ENCODE measurements at places on chromosomes 2 and 18.

DNA sequence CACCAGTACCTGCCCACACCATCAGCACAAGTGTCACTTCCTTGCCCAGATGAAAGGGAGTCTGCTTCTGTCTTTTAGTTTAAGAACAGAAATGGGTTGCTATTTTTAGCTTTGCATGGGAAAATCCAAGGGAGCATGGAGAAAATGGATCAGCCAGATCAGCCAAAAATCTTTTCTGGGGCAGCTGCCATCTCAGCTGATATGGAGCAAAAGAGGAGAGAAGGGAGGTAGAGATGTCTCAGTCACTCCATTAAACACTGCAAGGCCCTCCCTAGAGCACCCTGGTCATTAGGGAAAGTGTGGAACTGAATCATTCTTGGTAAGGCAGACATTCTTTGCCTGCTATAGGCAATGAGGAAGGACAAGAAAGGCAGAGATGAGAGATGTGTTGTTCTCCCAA lies 79.9 kb downstream of the CTAGE1 start:
- DNase-seq = no peak

DNA sequence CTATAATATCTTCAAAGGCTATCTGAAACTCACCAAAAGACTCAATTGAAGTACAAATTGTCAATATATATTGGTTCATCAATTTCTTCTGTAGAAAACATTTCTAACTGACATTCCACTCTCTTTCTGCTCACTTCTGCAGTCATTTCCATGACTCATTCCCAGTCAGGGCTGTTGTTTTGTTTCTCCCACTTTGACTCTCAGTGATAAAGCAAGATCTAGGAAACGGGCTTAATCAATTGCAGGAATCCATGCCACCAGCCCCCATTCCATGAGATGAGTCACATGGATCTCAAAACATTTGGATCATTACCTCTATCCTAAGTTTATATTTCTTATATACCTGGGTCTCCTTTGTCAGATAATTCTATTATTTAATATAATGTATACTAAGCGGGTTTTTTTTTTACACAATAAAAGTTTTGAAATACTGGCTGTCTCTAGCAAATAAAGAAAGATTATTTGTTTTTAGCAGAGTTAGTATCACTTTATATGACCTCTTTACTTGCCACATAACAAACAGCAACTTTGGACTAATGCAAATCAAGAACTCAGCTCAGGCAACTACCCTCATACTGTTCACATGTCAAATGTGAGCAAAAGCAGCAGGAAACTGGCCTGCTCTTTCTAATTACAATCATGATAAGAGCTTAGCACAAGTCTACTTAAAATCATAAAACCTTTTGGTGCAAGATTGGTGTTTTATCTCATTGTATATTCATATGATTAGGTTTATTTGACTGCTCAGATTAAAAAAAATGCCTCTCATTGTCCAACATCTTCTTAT lies 251.1 kb upstream of the PIK3C3 start:
- DNase-seq = no peak

DNA sequence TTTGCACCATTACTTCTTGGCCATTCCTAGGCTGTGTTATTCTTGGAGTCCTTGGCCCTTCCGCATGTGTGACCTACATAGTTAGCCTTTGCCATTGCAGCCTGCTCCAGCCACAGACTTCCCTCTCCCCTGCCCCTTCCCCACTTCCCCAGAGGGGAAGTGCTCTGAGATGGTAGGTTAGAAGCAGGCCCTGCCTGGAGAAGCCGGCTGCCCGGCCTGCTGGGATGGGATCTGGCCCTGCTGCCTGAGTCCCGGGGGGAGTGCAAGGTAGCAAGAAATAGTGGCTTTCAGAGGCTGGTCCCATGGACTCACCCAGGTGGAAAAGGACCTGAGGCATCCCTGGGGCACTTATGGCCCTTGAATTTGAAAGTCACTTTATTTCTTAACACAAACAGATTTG lies 28.4 kb upstream of the OTOF start:
- no peak for DNase-seq

- no peak for DNase-seq
Measured at GRCh38 chr2:178188466-178188865, 5.8 kb upstream of the OSBPL6 start.

GRCh38 chr18:3578621-3579020 lies 128.6 kb downstream of the TGIF1 start:
- no peak for DNase-seq

GRCh38 chr2:128686881-128687555 lies 368.4 kb upstream of the HS6ST1 start:
- no peak for DNase-seq

DNA sequence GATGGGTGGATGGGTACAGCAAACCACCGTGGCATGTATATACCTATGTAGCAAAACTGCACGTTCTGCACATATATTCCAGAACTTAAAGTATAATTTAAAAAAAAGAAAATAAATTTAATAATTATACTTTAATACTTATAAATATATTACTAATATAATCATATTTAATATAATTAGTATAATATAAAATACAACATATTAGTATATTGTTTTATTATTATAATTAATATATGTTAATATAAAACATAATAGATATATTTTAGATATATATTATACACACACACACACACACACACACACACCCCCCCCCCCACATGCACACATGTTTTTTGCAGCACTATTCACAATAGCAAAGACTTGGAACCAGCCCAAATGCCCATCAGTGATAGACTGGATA lies 29.8 kb downstream of the RPIA start:
- no peak for DNase-seq

- peak; percentile 43 for DNase-seq
Measured at GRCh38 chr2:179861027-179861415, 391 bp downstream of the ZNF385B start.

- peak; percentile 33 for DNase-seq
Measured at GRCh38 chr2:121196132-121196848, 88.7 kb downstream of the TFCP2L1 start.

DNA sequence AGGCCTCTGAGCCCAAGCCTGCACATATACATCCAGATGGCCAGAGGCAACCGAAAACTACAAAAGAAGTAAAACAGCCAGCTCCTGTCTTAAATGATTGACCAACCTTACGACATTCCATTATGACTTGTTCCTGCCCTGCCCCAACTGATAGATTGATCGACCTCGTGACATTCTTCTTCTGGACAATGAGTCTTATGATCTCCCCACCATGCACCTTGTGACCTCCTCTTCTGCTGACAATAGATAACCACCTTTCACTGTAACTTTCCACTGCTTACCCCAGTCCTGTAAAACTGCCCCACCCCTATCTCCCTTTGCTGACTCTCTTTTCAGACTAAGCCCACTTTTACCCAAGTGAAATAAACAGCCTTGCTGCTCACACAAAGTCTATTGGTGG lies 670.0 kb upstream of the PKDCC start:
- no peak for DNase-seq

- DNase-seq = no peak
Measured at GRCh38 chr2:101296371-101296770, 12.1 kb downstream of the RNF149 start.

GRCh38 chr18:41266616-41267015 lies 688.4 kb upstream of the PIK3C3 start:
- DNase-seq = no peak

DNA sequence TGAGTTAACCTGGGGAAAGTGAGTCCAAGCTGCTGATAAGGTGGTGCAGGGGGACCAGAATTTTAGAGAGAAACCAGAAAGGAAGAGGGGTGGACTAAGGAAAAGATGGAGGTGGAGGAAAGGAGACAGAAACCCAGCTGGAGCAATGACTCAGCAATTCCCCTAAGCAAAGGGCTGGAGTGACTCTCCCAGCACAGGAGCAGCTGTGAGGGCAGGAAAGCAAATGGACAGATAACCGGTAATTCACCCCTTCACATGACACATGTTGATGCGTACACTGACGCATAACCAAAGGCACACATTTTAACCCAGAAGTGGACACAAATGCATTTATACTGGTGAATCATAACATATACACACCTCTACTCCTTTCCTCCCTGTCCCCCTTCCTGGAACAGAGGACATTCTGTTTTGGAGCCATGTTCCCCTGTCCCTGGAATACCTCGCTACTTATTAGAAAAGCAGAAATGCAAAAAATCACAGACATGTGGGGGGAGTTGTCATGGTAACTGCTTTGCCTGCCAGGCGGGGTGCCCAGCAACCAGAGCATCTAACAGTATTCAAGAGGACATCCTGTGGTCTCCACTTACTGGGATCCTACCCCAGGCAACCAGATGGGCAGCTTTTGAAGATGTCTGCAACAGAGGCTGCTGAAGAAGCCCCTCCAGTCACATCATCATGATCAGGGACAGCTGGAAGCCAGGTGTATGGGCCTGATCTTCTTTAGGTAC lies 4.7 kb downstream of the CDK5R2 start:
- peak; percentile 77 for DNase-seq

GRCh38 chr2:136233298-136233697 lies 115.3 kb upstream of the CXCR4 start:
- no peak for DNase-seq

GRCh38 chr2:241258505-241259280 lies 56.8 kb downstream of the HDLBP start:
- no peak for DNase-seq

DNA sequence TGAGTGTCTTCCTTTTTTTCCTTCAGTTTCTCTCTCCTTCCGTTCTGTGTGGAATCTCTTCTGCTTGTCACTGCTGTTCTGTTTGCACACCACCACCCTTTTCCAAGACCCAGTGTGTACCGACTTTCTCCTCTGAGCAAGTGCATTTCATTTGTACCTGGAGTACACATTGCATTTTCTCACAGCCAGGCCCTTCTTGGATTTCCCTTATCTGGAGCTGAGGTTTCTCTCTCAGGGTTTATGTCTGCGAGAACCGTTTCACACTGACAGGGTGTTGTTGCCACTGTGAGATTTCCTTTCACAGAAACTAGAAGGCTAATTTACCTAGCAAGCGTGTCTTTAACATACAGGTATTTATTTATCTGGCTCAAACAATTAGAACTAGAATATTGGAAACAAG lies 26.2 kb downstream of the NCOA1 start:
- no peak for DNase-seq

GRCh38 chr2:7730449-7730848 lies 813.2 kb downstream of the RNF144A start:
- DNase-seq = no peak

GRCh38 chr2:177165061-177165583 lies 47.5 kb upstream of the HNRNPA3 start:
- DNase-seq = no peak

- DNase-seq = no peak
Measured at GRCh38 chr2:159090514-159091201, 122.2 kb downstream of the TANC1 start.

DNA sequence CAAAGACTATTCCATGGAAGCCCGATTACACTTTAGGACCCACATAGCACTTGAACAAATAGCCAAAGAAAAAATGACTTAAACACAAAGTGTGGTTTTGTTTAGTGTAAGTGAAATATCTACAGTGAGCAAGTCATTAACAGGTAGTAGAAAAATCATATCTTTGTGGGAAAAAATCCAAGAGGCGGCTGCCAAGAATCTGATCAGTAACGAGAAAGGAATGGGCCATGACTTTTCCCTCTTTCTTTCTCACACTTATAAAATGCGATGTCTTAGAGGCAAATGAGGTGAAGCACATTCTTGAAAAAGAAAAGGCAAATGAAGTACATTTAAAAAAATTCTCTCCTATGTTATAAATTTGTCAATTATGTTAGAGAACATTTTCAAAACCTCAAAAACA lies 12.9 kb upstream of the GEMIN6 start:
- no peak for DNase-seq

- DNase-seq = no peak
Measured at GRCh38 chr2:229141424-229142025, 129.6 kb downstream of the PID1 start.

DNA sequence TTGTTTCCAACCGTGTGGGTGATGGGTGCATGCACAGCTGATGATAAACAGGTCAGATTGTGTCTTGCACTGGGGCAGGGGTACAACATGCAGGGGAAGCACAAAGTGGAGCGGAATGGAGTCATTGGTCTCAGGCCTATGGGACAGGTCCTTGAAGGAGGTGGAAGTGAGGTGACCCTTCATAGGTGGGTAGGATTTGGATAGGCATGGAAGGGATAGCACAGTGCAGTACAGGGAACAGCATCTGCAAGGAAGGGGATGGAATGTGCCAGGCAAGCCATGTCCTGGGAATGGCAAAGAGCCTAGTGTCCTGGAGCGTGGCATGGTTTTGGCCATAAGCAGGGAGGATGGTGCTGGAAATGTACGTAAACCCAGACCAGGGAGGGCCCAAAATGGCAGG lies 143.9 kb downstream of the CAPN13 start:
- DNase-seq = no peak

- no peak for DNase-seq
Measured at GRCh38 chr18:8329186-8329771, 280.0 kb upstream of the RAB12 start.

DNA sequence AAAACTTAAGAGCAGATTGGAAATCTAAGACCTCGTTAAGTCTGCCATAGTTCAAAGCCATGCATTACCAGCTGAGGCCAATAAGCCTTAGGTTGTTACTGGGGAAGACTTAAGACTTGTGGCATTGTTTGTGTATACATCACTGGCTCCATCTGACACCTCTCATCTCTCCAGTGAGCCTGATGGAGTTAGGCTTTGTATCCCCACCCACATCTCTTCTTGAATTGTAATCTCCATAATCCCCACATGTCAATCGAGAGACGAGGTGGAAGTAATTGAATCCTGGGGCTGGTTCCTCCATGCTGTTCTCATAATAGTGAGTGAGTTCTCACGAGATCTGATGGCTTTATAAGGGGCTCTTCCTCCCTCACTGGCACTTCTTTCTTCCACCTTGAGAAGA lies 404.6 kb downstream of the ARHGAP15 start:
- no peak for DNase-seq

- no peak for DNase-seq
Measured at GRCh38 chr2:69674316-69674670, 30.8 kb upstream of the AAK1 start.

- no peak for DNase-seq
Measured at GRCh38 chr2:151053661-151053990, 208.0 kb downstream of the RBM43 start.

- DNase-seq = no peak
Measured at GRCh38 chr2:28269019-28269784, 123.5 kb upstream of the FOSL2 start.

DNA sequence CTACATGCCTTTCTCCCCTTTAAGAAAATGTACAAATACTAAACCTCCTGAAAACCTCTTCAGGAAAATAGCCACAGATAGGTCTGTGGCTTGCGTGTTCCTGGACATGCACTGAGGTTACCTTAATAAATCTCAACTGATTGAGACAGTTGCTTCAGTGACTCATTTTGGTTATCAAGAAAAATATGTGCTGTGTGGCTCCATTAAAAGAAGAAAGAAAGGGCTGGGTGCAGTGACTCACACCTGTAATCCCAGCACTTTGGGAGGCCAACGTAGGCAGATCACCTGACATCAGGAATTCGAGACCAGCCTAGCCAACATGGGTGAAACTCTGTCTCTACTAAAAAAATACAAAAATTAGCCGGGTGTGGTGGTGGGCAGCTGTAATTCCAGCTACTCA lies 27.1 kb downstream of the CREG2 start:
- DNase-seq = no peak

DNA sequence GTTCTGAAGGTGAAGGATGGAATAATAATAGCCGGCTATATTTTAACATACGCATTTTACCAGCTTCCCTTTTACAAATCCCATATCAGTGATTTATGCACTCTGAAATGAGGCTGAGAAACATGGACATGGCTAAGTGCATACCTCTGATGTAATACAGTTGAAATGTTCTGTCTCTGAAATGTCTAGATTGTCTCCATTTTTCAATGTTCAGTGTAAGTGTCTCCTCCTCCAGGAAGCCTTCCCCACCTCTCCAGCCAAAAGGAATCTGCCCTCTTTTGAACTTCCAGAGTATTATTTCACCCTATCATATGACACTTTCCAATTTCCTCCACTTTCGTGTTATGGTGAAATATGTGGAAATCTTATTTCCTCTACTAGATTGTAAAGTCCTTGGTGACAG lies 29.5 kb upstream of the ME2 start:
- DNase-seq = no peak

Data from NCI-H510A (cell line).